ENCODE measurements at places on chromosomes 4 and X. TPM values are rescaled to one million over a fixed set of nuclear protein-coding genes. Genes with fewer than 3 reads are reported as not detected.

HPGD gene
- total RNA-seq, result 0.34 TPM

CXCL11 gene
- total RNA-seq, result not detected

BRS3 gene
- not detected for total RNA-seq

NKX1-1 gene
- not detected for total RNA-seq

ZNF718 gene
- total RNA-seq, result 3.4 TPM

AWAT2 gene
- total RNA-seq, result not detected

Measured in bronchial smooth muscle cell (primary cell).